Dermis blood vessel endothelial cell (primary cell): ENCODE measurements at places on chromosomes 5 and 9. TPM values are rescaled to one million over a fixed set of nuclear protein-coding genes. Genes with fewer than 3 reads are reported as not detected.

The NFIL3 gene
- total RNA-seq = 6.3 and 6.5 TPM in 2 replicates

The QRFP gene
- not detected in 2 replicates for total RNA-seq

The ESM1 gene
- total RNA-seq = 54.5 and 70.8 TPM in 2 replicates

The TJP2 gene
- 106 and 177 TPM in 2 replicates for total RNA-seq

The SLC46A2 gene
- total RNA-seq = not detected in 2 replicates

The CDKN2A gene
- 1.0 and 1.3 TPM in 2 replicates for total RNA-seq

The PDGFRB gene
- total RNA-seq = 9.9 and 17.0 TPM in 2 replicates

The SHOC1 gene
- total RNA-seq = not detected in 2 replicates

The BSPRY gene
- total RNA-seq = not detected in 2 replicates

The ZFP37 gene
- 1.7 and 2.0 TPM in 2 replicates for total RNA-seq

The LEAP2 gene
- total RNA-seq = 0.09 and 0.17 TPM in 2 replicates

The LCN15 gene
- 0.05 TPM in 1 of 2 replicates, not detected in the other for total RNA-seq

The GPBP1 gene
- 78.0 and 86.4 TPM in 2 replicates for total RNA-seq

The C6 gene
- total RNA-seq = not detected in 2 replicates

The ORM1 gene
- not detected in 2 replicates for total RNA-seq

The MYORG gene
- 4.9 and 8.0 TPM in 2 replicates for total RNA-seq

The ZDHHC21 gene
- 16.7 and 17.2 TPM in 2 replicates for total RNA-seq

The INSL4 gene
- not detected in 2 replicates for total RNA-seq

The IL17B gene
- not detected in 2 replicates for total RNA-seq

The TMC1 gene
- 0.74 and 3.4 TPM in 2 replicates for total RNA-seq

The GLE1 gene
- 19.4 and 34.2 TPM in 2 replicates for total RNA-seq

The FBP2 gene
- not detected in 2 replicates for total RNA-seq

The C9orf153 gene
- 0.14 TPM in 1 of 2 replicates, not detected in the other for total RNA-seq
